ENCODE measurements at places on chromosomes 6 and 20.

DNA sequence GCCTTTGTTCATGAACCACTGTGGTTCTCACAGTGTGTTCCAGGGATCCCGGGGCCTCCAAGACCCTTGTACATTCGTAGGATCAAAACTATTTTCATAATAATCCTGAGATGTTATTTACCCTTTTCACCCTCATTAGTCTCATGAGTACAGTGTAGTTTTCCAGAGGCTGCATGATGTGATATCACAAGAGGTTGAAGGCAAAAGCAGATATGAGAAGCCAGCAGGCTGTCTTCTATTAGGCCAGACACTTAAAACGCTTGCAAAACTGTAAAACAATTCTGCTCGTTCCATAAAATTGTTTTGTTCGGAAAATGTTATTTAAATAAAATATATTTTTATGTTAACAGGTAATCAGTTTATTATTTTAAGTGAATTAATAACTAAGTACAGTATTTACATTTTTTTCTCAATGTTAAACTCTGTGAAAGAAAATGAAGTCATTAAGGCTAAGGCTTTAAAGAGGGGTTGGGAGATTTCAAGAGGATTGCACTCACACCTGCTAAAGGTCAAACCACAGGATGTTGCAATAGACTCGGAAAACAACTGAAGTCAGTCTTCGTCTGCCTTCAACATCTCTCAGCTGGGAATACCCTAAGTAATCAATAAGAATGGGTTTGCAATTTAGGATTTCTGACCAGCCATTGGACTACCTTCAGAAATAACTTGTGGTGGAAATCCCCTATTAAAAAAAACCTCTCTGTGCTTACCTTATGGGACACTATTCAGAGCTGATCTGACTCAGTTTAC lies 474.2 kb downstream of the KIF16B start:
- DNase-seq, result no peak

DNA sequence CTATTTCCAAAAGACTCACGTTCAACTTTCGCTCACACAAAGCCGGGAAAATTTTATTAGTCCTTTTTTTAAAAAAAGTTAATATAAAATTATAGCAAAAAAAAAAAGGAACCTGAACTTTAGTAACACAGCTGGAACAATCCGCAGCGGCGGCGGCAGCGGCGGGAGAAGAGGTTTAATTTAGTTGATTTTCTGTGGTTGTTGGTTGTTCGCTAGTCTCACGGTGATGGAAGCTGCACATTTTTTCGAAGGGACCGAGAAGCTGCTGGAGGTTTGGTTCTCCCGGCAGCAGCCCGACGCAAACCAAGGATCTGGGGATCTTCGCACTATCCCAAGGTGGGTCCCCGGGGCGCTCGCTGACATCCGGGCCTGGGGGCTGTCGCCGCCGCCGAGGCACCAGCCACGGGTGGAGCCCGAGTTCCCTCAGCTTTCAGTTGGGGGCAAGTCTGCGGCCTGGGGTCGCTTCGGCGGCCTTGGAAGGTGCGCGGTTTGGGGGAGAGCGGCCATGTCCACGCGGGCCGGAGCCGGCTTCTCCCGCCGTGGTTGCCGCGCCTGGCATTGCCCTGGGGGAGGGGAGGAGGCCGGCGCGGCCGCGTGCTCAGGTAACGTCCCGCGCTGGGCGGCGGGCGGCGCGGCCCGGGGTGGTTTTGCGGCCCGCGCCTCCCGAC lies 429 bp downstream of the AMD1 start:
- DNase-seq, result peak; percentile 60

GRCh38 chr20:44850272-44850671 lies 35.2 kb upstream of the YWHAB start:
- DNase-seq, result no peak

DNA sequence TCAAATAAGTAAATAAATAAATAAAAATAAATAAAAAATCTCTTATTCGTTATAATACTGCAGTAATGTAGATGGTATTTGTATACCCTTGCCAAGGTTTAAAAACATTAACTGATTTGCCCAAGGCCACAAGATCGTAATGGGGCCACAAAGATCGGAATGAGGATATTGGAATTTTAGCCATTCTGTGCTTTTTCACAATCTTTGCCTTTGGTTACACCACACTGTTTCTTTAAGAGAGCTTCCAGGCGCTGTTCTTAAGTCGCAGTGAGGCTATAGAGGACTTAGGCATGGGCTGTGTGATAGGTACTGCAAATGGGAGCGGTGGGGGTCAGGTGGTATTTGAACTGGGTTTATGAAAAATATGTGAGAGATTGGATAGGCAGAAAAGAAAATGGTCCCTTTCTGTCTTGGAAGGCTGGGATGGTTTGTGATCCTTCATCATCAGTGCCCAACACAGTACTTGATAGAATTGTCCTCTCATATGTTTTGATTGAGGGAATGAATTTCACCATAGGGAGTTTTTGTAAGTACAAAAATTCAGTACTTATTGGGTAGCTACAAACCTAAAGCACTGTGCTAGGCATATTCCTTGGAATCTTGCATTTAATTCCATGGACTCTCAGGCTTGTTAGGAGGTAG lies 1.4 kb downstream of the NUS1 start:
- DNase-seq, result no peak

DNA sequence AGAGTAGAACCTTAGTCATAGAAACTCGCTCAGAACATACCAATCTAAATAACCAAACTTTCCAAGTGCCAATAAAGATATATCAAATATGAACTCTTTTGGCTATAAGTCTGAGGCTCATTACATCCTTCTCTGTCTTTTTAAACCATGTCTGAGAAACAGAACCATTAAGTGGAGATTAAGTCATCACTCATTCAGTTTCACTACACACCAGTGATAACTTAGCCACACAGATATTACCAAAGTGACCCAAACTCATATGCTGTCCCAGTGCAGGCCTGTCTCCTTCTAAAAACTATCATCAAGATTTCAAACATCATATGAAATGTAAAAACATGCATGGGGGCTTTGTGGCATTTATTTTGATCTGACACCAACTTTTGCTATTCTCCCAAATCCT lies 12.0 kb downstream of the GCLC start:
- no peak for DNase-seq

DNA sequence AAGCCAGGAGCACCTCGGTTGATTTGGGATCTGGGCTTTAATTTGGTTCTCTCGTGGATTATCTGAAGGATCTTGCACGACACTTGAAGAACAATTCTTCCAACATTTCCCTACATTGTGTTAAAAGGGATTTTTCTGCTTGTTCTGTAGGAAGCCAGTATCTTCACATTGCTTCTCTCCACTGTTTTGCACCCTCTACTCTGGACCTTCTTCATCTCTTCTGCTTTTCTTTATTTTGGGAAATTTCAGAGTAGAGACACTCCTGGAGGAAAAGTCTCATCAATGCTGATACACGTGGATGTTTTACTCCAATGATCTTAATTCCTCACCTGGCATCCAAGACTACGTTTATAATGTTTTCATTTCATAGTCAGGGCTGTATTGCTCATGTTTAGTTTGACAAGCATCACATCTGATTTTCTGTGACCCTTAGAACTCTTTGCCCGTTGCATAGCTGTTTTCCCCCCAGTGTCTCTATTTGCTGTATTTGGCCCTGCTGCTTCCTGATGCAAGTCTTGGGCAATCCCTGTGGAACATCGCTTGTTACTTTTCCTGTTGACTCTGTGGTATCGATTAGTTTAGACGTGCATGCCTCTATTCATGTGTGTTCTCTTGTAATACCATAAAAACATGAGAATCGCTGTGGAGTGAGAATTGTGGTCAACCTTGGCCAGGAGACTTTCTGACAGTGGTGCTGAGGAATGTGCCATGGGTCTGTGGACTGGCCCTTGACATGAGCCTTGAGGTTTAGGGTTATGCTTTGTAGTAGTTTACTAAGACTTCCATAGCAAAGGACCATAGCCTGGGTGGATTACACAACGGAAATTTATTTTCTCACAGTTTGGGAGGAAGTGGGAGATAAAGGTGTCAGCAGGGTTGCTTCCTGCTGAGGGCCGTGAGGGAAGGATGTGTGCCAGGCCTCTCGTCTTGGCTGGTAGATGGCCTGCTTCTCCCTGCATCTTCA lies 12.5 kb downstream of the PLCB1 start:
- no peak for DNase-seq

- no peak for DNase-seq
Observed at GRCh38 chr6:56890683-56891429, 64.1 kb upstream of the BEND6 start.

DNA sequence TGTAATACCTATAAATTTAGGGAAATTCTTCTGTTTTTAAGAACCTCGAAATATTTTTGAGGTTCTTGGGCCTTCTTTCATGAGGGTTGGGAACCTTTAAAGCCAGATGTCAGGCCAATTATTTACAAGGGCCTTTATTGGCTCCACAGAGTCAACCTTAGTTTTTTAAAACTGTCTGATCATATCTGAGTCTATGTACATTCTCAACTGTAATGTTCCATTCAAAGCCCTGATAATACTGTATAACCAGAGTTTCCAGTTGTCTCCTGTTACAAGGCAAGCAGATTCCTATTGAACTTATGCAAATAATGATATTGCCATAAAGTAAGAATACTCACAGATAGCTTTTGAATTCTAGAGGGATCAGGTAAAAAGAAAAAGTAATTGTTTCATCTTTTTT lies 545.5 kb downstream of the EPM2A start:
- DNase-seq, result no peak

- no peak for DNase-seq
Observed at GRCh38 chr6:13550656-13551055, 23.7 kb upstream of the SIRT5 start.

GRCh38 chr6:7542065-7542873 lies 798 bp downstream of the DSP start:
- no peak for DNase-seq

DNA sequence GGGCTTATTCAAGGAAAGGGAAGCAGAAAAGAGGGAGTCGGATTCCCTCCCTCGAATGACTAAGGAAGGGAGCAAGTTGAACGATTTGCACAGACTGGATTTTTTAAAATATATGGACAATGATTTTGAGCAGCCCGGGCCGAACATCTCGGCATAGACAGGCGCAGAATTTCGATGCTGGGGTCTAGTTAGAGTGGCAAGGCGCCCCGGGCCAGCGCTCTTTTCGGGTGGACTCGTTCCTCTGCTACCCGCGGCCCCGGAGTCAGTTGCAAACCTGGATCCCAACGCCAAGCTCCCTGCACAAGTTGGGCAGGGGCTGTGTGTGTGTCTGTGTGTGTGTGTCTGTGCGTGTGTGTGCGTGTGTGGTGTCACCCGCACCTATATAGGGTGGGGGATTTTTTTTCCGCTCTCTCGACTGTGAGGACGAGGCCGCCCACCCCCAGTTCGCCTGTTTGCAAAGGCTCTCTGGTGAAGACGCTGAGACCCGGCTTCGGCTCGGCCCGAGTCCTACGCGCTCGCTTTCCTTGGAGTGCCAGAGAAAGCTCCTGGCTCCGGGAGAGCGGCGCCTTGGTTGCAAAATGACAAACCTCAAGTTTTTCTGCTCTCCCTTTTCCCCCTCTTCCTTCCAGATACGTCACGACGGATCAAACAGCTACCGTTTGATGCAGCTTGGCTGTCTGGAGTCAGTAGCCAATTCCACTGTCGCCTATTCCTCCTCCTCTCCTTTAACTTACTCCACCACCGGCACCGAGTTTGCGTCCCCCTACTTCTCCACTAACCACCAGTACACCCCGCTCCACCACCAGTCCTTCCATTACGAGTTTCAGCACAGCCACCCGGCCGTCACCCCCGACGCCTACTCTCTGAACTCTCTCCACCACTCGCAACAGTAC lies 1.4 kb downstream of the TFAP2D start:
- no peak for DNase-seq

DNA sequence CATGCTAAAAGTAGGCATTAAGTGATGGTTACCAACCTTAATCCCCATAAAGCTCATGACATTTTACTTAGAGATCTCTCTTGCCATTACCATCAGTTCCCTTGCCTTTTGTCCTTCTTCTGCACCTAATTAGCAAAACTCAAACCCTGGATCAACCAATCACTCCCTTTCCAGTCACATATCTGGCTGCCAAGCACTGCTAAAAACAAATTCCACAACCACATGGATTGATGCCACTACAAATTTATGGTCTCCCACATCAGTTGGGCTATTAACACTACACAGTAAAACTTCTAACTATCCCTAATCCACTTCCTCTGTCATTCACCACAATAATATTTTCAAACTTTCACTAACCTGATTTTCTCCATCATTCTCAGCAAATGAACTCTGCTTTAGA lies 54.3 kb upstream of the RNF146 start:
- no peak for DNase-seq

DNA sequence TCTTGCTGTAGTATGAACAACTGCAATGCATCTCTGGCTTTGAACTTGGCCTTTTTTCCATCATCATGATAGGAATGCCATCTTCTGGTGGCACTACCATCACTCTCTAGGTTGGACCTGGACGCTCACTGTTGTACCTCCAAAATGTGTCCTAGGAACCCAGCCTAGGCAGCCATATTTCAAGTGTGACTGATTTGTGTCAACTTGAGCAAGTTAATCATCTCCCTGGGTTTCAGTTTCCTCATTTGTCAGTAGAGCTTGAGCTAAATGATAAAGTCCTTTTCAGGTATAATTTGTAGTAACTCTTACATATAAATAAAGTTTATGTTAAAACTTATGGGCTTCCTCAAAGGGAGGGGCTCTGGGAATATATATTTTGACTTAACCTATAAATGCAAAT lies 241.7 kb upstream of the CEP162 start:
- DNase-seq, result no peak

DNA sequence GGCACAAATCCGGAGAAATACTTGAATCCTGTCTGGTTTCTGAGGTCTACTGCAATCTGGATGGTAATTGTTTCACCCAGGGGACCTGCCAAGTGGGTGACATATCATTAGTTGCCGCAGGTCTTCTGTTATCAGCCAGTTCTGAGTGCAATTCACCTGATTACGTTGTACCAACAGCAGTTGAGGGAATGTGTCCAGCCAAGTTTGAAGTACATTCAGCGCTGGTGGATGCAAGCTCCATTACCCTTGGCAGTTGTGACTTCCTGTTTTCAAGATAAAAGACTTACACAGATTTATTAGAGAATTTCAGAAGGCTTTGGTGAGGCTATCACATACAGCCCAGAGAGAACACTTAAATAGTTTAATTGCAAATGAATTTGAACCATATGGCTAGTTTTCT lies 42.8 kb downstream of the FNDC1 start:
- DNase-seq, result no peak

- DNase-seq, result no peak
Observed at GRCh38 chr6:168261234-168261633, 58.3 kb downstream of the DACT2 start.

DNA sequence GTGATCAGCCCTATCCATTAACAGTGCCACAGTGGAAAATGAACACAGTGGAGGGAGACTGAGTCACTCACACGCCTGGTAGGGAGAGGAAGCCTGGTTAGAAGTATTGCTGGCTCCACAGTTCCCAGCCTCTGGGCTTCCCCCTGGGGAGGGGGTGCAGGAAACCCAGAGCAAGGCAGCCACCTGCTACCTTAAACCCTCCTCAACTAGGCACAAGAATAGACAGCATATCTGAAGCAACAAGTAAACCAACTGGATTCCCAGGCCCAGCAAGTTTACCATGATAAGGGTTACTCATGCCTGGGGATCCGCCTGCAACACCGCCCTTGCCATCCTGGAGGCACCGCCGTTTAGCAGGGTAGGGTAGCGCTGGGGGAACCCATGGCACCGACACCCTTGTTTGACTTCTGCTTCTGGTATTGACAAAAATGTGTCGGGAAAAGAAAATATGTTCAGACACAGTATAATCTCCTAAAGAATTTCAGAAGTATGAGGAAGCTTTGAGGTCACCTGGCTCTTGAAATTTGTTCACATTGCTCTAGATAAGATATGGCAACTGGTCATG lies 38.3 kb downstream of the SLC22A23 start:
- no peak for DNase-seq

All from stimulated activated CD4-positive, alpha-beta T cell treated with anti-CD3 and anti-CD28 coated beads, Interleukin-2, amount 100 ng/mL, for 24 hours (primary cell).